Stimulated activated CD4-positive, alpha-beta T cell treated with anti-CD3 and anti-CD28 coated beads, TNF-alpha, amount 100 ng/mL, for 4 hours (primary cell): ENCODE measurements at places on chromosomes 4 and X.

- no peak for DNase-seq
These were observed 17.1 kb downstream of the CTBP1 start for GRCh38 chr4:1231637-1232360.

- DNase-seq: no peak
These were observed 646.9 kb upstream of the GALNT7 start for GRCh38 chr4:172521680-172522079.

DNA sequence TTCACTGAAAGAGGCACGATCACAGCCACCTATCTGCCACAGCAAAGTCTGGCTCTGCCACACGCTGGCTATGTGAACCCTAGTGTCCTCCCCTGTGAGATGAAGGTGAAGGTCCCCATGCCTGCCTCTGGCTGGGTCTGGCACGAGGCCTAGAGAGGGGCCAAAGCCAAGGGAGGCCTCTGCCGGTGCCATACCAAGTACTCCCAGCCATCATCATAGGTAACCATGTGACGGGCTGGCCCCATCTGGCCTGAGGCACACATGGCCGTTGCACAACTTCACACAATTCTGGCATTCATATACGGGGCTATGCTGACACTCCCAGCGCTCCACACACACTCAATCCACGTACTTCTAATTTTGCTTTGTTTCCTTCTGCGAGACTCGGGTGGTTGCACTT is 15.3 kb downstream of the NOP14 start:
- DNase-seq: no peak

DNA sequence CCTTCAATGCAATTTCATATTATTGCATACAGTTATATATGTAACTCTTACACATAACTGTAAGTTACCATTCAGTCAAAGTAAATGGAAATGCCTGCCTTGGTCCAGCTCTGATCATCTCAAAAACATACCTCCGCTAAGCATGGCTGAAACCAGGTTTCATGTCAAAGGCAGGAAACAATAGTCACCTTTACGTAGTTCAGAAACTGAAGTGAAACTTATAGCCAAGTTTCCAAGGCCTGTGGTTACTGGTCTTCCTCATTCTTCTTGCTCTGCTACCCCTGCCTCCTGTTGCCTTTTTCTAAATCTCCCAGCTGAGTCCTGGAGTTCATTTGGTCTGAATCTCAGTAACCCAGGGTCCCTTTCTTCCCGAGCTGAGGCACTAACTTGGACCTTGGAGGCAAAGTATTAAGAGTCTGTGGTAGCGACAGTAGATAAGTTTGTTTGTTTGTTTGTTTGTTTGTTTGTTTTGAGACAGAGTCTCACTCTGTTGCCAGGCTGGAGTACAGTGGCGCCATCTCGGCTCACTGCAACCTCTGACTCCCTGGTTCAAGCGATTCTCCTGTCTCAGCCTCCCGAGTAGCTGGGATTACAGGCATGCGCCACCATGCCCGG is 30.8 kb downstream of the DAPP1 start:
- DNase-seq: no peak

DNA sequence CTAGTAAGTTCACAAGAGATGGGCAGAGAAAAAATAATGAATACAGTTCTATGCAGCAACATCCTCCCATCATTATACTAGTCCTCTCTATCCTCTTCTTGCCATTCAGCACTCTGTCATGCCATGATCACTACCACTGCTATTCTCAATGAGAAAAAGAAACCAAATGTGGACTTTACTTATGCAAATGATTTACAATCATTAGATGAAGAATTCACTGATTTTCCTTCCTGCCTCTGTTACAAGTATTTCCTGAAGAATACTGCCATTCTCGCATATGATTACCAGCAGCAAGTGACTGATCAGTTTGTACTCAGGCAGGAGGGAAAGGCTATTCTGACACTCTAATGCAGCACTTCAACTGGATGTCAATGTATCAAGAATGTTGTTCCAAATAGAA is 50.3 kb downstream of the WDFY3 start:
- DNase-seq: no peak

DNA sequence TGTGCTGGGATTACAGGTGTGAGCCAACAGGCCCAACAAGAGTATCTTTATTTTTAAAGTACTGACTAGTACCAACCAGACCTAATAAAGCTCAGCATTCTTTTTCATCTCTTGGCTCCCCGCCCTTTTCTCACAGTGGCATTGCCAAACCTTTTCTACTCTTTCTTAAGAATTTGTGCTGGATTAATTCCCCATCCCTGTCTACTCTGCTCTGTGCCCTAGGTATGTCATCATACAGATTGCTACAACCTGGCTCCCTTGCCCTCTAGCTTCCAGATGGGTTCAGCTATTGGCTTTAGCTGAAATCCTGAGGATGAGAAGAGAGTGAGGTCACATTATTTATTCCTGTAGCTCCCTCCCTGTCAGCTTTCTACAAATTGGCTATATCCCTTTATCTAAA is 34.9 kb upstream of the CCNI start:
- no peak for DNase-seq

GRCh38 chr4:109465069-109465468 is 31.5 kb downstream of the SEC24B start:
- DNase-seq: no peak

DNA sequence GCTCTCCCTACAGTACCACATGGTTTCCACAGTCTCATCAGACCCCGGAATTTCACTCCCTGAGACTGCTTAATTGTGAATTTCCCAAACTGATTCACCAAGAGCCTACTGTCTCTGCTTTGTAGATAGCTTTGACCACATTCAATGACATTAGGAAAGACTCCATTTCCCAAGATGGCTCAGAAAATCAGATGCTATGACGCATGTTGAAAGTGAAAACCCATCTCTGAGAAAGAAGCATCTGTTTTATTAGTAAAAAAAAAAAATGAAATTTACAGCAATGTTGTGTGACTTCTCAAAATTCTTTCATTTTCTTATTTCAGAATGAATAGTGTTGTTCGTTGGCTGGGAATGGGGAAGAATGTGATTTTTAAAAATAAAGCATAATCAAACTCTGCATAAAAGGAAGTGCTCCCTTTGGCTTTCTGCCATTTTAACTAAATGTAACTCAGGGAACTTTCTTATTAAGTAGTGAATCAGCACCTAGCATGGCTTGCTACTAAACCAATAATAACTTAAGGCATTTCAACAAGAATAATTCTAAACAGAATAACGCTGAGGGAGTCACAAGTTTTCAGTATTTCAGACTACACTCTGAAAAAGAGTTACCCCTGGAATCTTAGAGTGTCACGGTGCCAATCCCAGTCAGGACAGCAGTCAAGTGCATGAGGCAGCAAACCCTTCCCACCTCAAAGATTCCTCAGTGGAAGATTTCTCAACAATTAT is 97.4 kb upstream of the MYOZ2 start:
- DNase-seq: no peak

DNA sequence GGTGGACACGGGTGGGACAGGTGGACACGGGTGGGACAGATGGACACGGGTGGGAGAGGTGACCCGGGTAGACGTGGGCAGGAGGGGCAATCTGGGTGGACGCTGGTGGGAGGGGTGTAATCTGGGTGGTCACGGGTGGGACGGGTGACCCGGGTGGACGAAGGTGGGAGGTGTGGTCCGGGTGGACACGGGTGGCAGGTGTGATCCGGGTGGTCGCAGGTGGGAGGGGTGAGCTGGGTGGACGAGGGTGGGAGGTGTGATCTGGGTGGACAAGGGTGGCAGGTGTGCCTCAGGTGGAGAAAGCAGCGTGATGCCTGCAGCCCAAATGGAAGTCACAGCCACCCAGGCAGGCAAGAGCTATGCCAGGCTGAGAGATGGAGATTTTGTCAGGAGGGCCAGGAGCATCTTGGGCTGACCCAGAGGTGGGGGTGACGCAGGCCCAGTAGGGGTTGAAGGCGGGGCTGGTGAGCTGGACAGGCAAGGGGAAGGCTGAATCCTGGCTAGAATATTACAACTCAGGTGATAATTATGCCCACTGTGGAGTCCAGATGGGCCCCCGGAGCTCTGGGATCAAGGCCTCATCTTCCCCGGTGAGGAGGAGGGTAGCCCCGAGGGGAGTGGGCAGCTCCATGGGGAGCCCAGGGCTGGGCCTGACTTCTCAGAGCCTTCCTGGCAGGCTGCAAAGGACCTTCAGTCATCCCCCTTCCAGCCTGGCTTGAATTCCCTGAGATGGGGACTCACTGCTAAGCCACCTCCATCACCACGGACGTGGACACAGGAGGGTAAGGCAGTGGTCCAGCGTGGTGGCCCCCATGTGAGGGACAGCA is 100.0 kb downstream of the ADRA2C start:
- DNase-seq: no peak

DNA sequence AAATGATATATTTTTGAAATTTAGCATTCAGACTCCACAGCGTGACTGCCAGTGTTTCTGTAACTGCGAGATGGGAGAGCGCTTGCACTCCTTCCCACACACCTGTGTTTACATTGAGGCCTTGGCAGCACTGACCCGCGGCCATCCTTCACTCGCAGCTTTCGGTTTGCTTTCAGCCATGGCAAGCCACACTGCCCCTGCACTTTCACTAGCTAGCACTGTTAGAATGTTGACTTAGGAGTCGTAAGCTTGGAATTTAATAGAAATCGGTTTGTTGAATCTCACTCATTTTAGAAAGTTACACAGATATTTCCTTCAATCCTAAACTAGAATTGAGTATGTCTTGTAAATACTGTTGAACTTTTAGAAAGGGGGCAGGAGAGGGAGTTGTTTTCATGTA is 136.2 kb downstream of the CFAP299 start:
- no peak for DNase-seq
